Right ventricle myocardium inferior (tissue), 1 donor: ENCODE measurements at places on chromosomes 11 and 22.
A peak's percentile ranks its signal among the peaks of the same experiment; 100 is the strongest.

DNA sequence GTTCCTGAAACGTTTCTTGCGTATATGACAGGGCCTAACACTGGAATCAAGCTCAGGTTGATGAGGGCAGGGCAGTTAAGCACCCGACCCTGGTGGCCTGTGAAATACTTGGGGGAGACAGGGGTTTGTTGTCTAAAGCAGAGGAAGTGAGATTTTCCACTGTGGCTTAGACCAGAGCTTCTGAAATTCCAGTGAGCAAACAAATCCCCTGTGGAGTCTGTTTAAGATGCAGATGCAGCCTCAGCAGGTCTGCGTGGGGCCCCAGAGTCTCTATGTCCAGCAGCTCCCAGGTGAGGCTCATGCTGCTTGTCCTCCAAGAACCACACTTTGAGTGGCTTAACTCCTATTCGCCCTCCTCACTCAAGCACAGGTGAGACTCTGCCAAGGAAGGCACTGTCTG is 39.1 kb upstream of the PRAME start:
- no peak for DNase-seq

DNA sequence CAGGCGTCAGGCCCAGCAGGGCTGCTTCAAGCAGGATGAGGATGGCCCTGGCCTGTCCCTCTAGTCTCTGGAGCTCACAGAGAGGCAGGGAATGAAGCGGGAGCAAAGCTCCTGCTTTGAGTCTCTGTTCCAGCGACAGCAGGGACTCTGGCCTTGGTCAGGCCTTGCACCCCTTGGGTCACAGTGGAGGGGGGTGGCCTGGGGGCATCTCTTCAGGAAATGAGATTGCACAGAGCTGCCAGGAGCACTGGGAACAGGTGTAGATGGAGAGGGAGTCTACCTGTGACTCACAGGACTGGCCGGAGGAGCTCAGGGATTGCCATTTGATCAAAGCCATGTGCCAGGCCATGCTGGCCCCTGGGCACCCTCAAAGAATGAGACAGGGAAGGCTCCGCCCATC is 1.6 kb downstream of the ANO1 start:
- DNase-seq: no peak

DNA sequence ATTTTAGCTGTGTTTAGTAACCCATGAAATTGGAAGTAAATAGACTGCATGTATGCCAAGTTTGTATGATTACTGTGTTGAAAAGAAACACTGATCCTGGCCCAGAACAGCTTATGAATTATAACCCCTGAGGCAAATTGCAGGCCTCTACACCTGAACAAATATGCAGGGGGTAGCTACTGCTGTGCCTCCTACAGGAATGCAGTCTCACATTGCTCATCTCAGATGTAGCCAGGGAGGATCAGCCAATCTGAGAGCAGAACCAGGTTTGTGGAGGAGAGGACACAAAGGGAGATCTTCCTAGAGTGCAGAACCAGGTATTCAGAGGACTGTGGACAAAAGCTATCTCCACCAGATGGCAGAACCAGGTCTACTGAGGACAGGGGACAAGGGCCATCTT is 442.2 kb upstream of the DDI1 start:
- DNase-seq: no peak

- DNase-seq: no peak
Measured at GRCh38 chr11:88051396-88051795, 123.8 kb downstream of the RAB38 start.

GRCh38 chr22:40654522-40655167 is 18.1 kb upstream of the MRTFA start:
- no peak for DNase-seq

- no peak for DNase-seq
Measured at GRCh38 chr11:90332415-90332814, 109.6 kb upstream of the CHORDC1 start.

GRCh38 chr11:68762481-68762880 is 11.2 kb upstream of the TESMIN start:
- DNase-seq: no peak

- DNase-seq: no peak
Measured at GRCh38 chr11:104151404-104152204, 12.3 kb downstream of the PDGFD start.

DNA sequence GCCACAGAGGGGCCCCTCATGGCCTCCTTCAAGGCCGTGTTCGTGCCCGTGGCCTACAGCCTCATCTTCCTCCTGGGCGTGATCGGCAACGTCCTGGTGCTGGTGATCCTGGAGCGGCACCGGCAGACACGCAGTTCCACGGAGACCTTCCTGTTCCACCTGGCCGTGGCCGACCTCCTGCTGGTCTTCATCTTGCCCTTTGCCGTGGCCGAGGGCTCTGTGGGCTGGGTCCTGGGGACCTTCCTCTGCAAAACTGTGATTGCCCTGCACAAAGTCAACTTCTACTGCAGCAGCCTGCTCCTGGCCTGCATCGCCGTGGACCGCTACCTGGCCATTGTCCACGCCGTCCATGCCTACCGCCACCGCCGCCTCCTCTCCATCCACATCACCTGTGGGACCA is 10.0 kb downstream of the CXCR5 start:
- no peak for DNase-seq

DNA sequence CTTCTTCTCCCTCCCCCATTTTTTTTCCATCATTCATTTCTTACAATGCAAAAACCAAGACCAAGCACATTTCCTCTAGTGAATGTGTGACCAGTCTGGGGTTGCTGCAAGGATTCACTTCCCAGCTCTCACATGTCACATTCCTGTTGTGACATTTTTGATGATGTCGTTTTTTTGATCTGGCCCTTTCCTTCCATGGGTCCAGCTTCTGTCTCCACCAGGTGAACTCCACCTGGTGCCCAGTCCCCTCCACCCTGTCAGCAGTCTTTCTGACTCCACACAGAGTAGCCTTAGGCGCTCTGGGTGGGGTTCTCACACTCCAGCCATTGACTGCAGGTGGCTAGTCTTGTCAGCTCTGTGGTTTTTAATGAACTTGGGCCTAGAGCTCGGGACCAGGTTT is 15.6 kb downstream of the PANX1 start:
- no peak for DNase-seq

DNA sequence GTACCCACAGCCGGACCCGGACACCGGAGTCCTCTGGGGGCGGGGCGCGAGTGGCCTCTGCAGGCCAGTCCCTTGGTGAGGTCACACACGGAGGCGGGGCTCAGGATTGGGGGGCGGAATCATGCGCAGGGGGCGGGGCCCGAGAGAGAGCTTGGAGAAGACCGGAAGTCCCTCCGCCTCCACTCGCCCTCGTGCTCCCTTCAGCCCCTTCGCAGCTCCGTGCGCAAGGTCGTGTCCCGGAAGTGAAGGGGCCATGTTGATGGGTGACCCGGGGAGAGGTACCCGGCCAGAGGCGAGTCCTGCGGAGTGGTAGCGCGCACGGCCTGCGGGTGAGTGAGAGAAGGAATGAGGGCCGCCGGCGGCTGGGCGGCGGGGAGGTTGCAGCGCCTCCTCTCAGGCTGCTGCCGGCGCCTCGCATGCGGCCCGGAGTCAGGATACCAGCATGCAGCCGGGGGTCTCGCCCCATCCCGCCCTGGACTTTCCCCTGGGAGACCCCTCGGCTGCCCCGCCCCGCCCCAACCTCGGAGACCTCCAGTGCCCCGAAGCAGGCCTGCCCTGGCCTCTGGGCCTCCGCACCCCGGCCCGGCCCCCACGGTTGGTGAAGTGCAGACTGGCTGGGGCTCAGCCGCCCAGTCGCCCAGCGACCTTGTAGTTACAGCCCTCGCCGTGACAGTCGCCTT is at the start of gene MIEF1:
Gene MIEF1 (plus strand): TSS at position 182 of the 680 bp plus-strand sequence. CDS start 9,005 bp downstream, outside the sequence.
- peak; percentile 99 for DNase-seq

- DNase-seq: no peak
Measured at GRCh38 chr22:23264610-23265367, 84.5 kb downstream of the BCR start.

DNA sequence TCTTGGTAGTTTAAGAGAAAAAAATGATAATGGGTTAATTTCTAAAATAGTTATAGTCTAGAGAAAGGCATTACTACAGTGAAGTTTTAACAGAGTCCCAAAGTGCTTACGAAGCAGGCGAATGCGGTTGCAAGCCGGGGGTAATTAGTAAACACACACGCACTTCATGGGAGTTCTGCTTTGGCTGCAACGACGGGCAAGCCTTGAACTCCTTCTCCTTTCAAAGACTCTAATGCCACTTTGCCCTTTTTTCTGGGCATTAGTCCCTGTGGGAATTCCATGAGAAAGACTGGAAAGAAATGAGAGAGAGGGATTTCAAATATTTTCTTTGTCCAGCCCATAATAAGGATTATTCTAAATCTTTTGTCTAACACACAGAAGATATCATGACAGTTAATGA is 66.1 kb downstream of the TENM4 start:
- DNase-seq: no peak

- DNase-seq: no peak
Measured at GRCh38 chr11:70173018-70173417, 30.1 kb upstream of the FADD start.

DNA sequence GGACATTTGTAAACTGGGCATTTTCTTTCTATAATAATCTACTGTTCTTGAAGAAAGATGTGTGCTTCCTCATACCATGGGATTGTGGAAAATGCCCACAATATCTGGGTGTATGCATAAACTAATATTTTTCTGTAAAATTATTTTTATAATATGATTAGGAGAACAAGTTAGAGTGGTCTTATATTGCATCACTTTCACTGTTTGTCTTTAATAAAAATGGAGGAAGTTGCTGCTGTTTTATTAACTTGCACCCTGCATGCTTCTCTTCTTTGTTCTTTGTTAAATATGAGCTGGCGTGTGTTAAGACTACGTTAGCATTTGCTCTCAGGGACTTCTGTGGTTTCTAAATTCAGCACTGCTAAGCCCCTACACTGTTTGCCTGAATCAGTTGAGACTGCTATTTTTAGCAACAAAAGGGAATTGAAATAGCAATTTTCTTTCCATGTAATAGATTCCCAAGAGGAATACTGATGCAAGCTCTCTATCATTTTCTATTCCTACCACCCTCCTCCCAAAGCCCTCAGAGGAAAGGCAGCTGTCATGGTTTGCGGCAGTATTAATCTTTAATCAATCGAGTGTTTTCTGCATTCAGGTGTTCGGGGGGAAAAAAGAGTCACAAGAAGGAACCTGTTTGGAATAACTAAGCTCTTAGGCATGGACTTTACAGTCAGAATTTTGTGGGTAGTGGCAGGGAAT is 56.1 kb downstream of the HSD17B12 start:
- DNase-seq: no peak

DNA sequence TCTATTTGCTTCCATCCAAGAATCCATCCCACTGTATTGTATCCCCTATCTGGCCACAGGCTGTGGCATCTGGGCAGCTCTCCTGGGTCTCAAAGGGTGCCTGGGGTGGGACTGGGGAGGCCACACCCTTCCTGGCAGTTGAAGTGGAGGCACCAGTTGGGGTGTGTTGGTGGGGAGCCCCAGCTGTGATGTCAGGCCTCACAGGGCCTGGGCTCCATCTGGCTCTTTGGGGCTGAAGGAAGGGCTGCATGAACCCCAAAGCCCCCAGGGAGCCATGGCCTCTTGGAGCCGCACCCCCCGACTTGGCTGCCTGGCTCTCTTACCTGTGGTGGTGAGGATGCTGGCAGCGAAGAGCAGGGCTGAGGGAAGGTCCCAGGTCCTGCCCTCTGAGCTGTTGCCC is 469 bp downstream of the KCNK7 start:
- peak; percentile 9 for DNase-seq

DNA sequence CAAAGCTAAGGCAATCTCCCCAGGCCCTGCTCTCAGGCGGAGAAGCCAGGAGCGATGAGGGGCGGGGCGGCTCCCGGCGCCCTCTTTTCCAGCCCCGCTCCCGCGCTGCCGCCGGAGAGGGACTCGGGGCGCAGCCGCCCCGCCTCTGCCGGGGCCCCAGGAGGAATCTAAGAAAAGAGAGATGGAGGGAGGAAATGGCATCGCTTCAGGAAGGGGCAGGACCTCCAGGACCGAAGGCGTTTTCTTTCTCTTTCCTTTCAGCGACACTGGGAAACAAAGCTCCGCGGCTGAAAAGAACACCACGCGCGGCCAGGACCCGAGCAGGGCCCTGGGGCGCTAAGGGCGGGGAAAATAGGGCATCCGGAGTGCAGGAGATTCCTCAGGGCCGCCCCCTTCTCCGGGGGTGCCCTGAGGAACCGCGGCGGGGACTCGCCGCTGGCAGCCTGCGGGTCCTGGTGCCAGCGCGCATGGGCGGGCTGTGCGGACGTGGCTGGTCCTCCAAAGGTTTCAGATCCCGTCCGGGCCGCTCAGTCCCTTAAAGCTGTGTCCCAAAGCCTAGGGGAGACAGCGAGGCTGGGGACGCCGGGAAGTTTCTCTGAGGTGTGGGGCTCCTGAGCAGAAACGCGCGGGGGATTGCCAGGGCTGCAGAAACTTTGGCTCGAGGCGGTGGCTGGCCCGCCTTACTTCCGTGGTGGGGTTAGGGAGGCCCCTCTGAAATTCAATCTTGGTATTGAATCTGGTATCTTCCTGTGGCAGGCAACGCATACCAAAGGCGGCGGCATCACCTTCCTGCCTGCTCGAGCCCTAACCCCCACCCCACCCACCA is 2.8 kb upstream of the BSX start:
- no peak for DNase-seq

DNA sequence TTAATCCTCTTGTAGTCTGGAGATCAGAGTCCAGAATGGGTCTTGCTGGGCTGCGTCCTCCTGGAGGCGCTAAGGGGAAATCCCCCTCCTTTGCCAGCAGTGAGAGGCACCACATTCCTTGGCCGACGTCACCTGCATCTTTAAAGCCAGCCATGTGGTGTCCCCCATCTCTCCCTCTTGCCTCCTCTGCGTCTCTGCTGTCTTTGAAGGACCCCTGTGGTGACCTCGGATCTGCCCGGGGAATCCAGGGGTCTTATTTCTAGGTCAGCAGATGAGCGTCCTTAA is 27.2 kb upstream of the PARVB start:
- DNase-seq: no peak

DNA sequence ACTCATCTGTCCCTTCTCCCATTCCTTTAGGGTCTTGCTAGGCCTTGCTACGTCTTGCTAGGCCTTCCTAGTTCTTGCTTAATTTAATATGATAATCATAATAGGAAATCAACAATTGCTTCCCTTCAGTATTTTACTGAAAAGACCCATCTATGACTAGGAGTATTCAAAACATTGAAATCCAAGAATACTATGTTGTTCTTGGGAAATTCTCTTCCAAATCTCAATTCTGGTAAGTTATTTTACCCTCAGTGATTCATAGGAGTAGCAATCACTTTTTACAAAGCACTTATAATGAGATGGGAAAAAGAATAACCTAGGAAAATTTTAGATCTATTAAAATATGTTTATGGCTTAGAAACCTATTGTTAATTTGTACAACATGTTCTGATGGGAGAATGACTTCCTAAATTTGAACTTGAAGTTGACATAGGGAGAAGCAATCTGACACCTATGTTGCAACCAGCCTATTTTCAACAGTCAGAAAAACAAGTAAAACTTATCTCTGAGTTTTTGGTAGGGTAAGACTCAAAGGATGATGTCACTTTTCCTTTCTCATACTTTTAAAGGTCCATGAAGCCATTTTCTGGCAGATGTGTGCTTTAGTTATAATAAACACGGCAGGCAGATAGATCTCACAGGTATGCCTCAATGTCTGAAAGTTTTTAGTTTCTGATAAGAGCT is 29.5 kb upstream of the HIPK3 start:
- DNase-seq: no peak

DNA sequence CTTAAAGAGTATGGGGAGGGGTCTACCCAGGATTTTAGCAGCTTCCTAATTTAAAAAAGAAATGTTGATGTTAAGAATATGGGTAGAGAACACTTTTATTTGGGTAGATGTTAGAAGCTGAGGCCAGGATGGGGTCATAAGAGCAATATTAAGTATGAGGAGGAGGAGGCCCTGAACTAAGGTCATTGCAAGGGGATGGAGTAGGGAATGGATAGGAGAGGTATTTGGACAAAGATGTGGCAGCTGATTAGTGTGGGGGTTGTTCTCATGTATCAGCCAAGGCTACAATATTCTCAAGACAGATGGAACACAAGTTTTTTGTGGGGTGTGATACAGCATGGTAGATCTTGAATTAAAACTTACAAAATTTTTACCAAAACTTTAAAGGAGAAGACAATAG is 35.7 kb upstream of the GLYATL2 start:
- no peak for DNase-seq
